ENCODE measurements at places on chromosomes 1 and 21. TPM values are rescaled to one million over a fixed set of nuclear protein-coding genes. Genes with fewer than 3 reads are reported as not detected.

- peaks cover 68% of the 10 kb centered on the region for H3K36me3 ChIP-seq
- peaks cover 72% of the 10 kb centered on the region for H3K4me1 ChIP-seq
These were observed 61.1 kb downstream of the CD46 start for GRCh38 chr1:207812778-207813511.

- H3K4me1 ChIP-seq: peaks cover 7% of the 10 kb centered on the region
- H3K27ac ChIP-seq: no peak overlapping the region
- DNase-seq: no peak
- no peaks in the 10 kb centered on the region for H3K36me3 ChIP-seq
- no peak overlapping the region for H3K4me3 ChIP-seq
These were observed 44.2 kb upstream of the NEGR1 start for GRCh38 chr1:72326494-72326893.

- peaks cover 3% of the 10 kb centered on the region for H3K36me3 ChIP-seq
- no peak overlapping the region for H3K27ac ChIP-seq
- DNase-seq: no peak
- H3K4me3 ChIP-seq: no peak overlapping the region
- no peaks in the 10 kb centered on the region for H3K27me3 ChIP-seq
These were observed 18.8 kb upstream of the SELP start for GRCh38 chr1:169648709-169649108.

GRCh38 chr1:87179076-87179810 lies 149.4 kb upstream of the LMO4 start:
- no peak overlapping the region for H3K4me3 ChIP-seq
- no peaks in the 10 kb centered on the region for H3K36me3 ChIP-seq
- H3K27ac ChIP-seq: no peak overlapping the region
- no peak for DNase-seq
- peaks cover 10% of the 10 kb centered on the region for H3K27me3 ChIP-seq
- H3K4me1 ChIP-seq: no peaks in the 10 kb centered on the region

LAPTM5 gene
- 199 TPM for total RNA-seq

DNA sequence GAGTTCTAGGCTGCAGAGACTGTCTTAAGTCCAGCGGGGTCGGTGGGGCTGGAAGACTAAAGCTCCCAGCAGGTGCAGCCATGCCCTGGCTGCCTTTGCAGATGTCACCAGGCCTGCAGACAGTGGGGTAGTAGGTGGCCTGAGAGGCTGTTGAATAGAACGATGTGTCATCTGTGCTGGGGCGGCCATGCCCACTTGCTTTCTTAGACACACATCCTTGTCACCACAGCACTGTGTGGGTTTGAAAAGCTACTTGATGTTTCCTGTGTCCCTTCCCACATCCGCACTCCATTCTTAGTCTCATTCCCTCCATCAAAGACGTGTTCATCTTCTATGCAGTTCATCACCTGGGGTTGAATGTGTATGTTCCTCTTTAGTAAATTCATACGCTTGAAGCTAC lies 184.5 kb upstream of the TMEM51 start:
- peak; percentile 38 for DNase-seq
- no peak overlapping the region for H3K4me3 ChIP-seq
- peaks cover 13% of the 10 kb centered on the region for H3K4me1 ChIP-seq
- H3K27me3 ChIP-seq: peaks cover 3% of the 10 kb centered on the region
- H3K36me3 ChIP-seq: no peaks in the 10 kb centered on the region
